Inflammatory macrophage (primary cell): ENCODE measurements at places on chromosomes 6 and 20.

DNA sequence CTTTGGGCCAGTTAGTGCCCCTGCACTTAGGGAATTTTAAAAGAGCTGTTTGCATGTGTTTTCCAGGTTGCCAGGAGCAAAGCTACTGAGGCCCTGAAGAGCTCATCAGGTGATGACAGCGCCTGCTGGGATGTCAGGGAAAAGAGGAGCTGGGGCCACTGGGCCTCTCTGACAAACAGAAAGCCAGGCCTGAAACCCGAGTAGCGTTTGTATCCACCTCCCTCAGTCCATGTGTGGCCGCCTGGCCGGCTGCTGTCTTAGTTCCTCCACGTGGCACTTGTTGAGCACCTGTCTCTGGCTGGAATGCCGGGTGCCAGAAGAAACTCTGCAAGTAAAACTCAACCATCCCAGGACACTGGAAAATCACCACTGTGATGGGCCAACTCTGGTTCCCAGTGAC is 601.2 kb downstream of the CDH26 start:
- no peak for DNase-seq

DNA sequence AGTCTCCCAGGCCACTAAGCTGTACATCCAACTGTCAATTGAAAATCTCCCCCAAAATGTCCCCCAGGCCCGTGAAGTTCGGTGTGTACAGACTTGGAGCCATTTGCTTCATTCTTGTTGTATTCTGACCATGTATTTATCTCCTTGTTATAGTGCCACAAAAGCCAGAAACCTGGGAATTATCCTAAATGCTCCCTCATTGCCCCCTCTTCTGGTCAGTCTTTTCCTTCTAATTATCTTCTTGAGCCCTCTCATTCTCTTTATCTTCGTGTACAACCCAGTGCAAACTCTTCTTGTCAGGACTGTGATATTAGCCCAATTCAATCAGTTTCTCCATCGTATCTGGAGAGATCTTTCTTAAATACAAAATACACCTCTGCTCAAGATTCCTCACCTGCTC is 64.7 kb downstream of the RFX6 start:
- no peak for DNase-seq

GRCh38 chr6:2978923-2979322 is 7.6 kb upstream of the SERPINB6 start:
- no peak for DNase-seq

DNA sequence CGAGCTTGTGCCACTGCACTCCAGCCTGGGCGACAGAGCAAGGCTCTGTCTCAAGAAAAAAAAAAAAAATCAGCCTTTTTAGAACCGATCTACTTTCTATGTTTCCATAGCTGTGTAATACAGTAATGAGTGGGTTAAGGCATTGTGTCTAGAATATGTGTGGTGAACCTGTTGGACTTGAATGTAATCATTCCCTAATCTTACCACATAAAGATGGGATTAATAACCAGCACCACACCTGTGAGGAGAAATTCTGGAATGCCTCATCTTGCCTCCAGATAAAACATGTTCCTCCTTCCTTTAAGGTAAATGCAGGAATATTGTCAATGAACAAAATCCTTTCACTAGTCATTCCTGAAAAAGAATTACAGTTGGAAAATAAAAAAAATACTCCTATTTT is 43.7 kb downstream of the MAPK14 start:
- DNase-seq: no peak

- DNase-seq: no peak
Observed at GRCh38 chr20:57939499-57939898, 229.7 kb upstream of the PMEPA1 start.

DNA sequence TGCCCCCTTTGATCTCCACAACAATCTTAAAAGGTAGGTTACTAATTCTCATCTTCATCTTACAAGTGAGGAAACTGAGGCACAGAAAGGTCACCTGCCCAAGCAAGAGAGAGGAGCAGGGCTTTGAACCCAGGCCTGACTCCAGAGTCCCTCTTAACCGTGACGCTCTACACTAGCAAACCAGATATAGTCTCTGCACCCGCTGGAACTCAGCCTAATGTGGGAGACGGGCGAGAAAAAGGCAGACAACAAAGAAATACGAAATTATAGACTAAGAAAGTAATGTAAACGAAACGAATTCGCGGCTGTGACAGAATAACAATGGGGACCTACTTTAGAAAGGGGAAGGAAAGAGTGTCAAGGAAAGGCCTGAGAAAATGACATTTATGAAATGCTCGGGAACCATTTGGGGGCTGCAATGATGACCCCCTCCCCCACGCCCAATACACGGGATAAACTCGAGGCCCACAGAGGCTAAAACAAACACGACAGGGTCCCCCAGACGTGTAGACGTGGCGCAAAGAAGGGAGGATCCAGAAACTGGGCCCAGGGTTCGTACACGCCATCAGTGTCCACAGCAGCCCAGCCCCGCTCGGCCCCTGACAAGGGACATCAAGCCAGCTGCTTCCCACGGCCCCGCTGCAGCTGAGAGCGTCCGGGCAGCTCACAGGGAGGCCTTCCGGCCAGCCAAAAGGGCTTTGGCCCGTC is 637 bp downstream of the TRPC4AP start:
- DNase-seq: peak; percentile 8

DNA sequence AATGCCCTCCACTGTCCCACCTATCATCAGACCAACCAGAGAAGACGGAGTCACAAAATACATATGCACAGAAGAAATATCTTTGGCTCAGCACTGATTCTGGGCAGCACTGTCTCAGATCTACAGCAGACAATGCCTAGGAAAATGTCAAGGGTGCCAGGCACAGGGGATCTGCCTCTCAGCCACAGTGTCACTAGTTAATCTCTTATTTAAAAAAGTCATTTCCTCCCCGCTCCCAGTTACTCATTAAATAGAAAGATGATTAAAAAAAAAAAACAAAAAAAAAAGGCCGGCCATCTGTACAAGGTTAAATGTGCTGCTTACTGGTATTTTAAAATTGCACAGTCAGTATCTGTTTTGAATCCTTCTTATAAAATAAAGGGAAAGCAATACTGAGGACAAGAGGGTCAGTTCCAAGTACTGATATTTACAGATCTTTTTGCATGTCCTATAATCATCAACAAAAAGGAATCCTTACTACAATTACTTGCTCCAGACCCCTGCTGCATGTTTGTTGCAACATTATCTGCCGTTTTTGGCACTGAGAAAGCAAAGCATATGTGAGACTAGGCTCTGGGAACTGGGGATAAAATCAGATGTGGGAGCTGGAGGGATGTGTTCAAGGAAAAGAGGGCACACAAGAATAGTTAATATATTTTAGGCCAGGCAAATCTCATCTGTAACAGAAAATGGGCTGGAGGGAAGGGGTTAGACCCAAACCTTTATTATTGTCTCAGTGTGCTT is 299.3 kb downstream of the KIF16B start:
- no peak for DNase-seq

- no peak for DNase-seq
Observed at GRCh38 chr20:10595985-10596384, 77.8 kb downstream of the JAG1 start.

GRCh38 chr20:37651932-37652331 is 41.9 kb upstream of the CTNNBL1 start:
- DNase-seq: peak; percentile 9

DNA sequence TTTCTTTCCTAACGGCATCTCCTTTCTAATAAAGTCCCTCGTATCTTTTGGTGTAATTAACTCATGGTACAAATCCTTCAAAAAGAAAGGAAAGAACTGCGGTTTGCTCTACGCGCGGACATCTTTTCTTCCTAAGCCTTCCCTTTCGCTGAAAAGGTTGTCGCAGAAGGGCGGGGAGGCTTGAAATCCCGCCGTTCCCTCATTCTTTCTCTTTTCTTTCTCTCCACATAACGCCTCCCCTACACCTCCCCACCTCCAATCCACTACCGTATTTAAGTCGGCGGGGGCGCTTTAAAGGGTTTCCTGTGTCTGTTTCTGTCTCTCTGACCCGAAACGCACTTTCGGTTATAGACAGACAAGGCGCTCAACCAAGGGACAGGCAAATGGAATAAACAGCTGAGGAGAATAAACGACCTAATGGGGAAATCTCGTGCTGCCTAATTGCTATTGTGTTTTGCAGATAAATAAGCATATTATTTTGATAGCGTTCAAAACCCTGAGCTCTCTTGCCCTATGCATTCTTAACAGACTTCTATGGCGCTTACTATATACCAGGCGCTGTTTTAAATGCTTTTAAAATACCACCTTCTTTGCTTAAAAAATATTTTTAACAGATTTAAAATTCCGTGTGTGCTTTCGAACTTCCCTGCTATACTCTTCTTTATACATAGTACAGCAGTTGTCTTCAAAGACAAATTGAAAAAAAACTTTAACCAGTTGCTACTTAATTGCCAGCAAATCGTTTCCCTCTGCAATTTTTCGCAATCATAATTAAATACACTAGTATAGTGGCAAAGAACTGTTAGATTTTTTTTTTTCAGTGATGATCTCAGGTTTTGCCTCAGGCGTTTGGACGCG is 2.5 kb upstream of the HEY2 start:
- DNase-seq: no peak
